ENCODE measurements at places on chromosomes 3 and 15. TPM values are rescaled to one million over a fixed set of nuclear protein-coding genes. Genes with fewer than 3 reads are reported as not detected.

Gene AGBL1
- total RNA-seq: not detected

Gene BDH1
- 62.8 TPM for total RNA-seq

Gene LSMEM2
- 0.95 TPM for total RNA-seq

DNA sequence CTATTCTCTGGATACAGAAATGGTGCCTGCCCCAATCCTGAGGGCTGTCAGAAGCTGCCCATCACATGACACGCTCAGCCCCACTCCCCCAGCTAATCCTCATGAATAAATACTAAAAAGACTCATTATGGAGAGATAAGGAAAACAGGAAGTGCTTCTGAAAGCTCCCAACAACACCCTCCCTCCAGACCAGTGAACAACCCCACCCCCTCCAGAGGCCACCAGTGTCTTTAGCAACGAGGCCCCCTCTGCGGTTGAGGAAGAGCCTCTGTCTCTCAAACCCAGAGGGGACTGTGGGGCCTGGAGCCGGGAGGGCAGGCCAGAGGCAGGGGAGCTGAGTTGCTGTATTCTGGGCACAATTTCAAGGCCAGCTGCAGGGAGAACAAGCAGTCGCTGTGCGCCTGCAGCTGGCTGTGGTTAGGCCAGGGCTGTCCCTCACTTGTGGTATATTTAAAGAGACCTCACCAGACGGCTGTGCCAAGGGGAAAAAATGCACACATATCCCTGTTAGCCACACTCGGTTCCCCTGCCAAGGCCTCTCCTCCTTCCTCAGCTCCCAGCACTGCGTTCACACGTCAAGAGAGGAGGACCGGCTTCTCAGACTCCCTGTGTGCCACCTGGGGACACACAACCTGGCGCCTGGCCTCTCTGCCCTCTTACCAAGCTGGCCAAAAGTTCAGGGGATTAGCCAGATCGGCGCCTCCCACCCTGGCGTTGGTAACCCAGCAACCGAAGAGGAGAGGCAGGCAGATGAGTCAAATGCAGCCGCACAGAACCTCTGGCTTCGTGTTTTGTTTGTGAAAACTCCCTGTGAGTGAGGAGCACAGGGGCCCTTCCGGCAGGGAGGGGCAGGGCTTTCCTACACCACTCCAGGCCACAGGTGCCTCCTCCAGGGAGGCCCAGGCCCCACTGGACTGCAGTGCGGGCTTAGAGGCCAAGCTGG, 101.2 kb upstream of the ETV5 start:
- DNase-seq: peak; percentile 28

DNA sequence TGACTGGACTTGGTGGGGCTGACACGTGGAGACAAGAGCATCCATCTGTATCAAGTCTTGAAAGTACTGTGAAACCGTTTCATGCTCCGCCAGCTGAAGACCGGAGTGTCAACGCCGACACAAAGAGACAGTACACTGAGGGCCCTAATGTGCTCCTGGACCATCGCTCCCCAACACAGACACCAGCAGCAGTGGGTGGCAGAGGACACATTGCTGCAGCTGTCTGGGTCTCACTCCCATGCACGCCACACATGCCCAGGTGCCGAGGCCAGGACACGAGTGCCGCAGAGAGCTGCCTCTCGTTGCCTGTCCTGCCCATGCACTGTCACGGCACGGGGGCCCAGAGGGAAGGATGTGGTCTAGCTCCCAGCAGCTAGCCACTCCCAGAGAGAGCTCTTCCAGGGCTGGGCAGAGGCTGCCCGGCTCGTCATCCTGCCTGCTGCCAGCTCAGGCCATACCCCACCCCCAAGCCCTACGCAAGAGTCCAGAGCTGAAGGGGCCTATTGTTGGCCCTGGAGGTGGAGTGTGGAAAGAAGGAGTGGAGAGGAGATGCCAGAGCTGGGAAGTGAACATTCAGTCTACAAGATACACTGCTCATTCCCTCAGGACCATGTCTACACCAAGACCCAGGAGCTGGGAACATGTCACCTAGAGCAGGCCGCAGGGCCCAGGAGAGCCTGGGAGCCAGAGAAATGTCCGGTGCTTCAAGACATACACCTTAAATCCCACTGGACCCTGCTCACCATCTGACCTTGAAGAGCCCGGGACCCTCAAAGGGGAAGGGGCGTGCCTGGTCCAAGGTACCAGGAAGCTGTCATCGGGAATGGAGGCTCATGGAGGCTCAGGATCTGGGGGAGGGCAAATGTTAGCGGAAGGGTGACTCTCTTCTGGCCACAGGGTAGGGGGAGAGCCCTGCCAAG, 7.7 kb downstream of the TNK2 start:
- peak; percentile 44 for DNase-seq

- DNase-seq: peak; percentile 47
These were observed 410 bp downstream of the LRRC49 start for GRCh38 chr15:70892912-70893560.

- no peak for DNase-seq
These were observed 37.6 kb upstream of the WDR49 start for GRCh38 chr3:167691366-167691765.

DNA sequence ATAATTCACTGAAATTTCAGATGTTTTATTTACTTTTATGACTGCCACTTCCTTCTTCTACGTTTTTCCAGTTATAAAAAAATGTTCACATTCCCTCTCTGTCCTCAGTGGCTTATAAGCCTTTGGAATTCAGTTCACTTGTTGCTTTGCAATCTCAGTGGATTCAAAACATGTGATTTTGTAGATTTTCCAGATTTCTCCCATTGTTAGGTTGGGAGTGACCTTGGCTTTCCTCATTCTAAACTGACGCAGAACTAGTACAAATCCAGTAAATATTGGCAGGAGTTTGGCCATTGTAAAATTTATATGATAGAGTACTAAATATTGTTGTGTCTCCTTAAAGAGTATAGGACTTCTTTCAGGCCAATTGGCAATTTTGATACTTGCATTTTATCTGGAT, 812.3 kb upstream of the ROBO1 start:
- DNase-seq: no peak

Gene GPR62
- 0.55 TPM for total RNA-seq

Gene NR2F2
- total RNA-seq: 288 TPM

DNA sequence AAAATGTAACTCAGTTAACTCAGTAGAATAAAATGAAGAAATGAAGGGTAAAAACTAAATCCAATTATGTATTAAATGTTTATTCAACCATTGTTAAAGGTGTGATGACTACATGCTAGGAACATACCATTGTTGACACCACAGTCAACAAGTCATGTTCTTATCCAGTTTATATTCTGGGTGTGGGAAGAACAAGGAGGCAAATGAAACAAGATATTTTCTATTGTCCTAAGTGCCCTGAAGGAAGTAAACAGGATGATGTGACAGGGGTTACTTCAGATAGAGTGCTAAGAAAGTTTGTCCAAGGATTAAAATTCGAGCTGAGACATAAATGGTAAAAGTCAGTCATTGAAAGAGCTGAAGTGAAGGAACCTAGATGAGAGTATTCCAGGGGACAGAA, 13.1 kb downstream of the AP3S2 start:
- no peak for DNase-seq

DNA sequence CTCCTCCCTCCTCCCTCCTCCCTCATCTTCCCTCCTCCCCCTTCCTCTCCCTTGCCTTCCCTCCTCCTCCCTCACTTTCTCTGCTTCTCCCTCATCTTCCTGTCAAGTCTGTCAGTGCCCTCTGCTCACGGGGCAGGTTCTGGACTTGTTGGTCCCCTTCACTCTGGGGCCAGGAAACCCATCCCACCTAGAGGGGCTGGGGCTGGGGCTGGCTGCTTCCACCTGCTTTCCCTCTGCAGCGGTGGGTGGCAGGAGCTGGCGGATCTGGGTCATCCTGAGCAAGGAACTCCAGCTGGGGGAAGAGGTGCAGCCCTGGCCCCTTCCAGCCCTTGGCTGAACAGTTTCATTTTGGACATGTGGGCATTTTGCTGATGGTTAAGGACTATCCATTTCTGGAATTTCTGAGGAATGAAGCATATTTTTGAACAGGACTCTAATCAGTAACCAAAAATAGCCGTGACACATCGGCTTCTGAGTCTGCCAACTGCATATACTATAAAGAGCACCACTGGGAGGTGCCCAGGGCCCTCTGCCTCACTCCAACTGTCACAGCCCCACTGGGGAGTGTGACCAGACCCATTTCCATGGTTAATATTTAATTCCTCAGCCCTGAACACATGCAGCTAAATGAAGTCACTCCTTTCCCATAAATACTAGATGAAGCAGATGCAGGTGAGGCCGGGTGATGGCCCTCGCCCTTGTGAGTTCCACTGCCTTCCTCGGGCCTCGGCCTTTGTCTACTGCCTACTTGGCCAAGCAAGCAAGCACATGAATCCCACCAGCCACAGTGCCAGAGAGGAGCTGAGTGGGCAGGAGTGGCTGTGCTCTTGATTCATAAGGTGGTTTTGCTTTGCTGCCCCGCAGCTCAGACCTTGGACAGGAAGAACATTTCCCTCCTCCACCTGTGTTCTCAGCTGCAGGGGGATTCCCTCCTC, 39.8 kb downstream of the CHDH start:
- peak; percentile 25 for DNase-seq

Gene SPATA12
- total RNA-seq: 0.43 TPM

Gene APOD
- 51.8 TPM for total RNA-seq

Gene CCDC54
- not detected for total RNA-seq

GRCh38 chr15:73946795-73947370, 20.6 kb downstream of the LOXL1 start:
- no peak for DNase-seq

DNA sequence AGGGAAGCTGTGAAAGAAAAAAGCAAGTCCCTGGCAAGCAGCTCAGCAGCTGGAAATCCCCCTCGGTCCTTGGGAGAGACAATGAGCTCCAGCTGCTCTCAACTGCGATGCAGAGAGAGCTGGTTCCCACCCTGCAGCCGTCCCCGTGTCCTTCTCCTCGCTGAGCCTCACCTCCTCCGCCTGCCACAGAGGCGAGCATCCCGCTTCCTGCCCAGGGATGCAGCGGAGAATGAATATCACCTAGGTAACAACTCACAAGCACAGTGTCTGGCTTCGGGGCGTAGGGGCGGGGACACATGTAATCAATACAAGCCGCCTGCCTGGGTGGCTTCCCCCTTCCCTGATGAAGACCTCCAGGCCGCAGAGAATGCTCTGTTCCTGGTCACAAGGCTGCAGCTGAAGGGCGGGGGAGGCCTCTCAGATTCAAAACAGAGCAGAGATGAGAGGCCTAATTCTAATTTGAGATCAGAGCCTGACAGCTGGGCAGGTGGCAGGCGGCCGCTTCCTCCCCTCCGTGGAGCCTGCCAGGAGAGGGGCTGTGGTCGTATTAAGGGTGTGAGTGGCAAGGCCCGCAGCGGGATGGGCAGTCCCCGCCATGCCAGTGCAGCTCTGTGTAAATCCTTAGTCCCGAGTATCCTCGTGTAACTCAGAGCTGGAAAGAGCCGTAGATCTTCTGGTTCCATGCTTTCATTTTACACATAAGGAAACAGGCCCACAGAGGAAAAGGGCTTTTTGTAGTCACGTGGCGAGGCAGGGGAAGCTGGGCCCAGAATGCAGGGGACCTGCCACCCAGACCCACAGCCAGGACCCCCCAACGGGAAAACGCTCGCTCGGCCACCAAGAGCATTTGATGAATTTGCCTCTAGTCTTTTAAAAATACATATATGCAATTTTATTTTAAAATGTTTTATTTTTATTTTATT, 24.3 kb downstream of the ZDHHC19 start:
- DNase-seq: no peak

- DNase-seq: no peak
These were observed 500.7 kb downstream of the OCA2 start for GRCh38 chr15:27598251-27599009.

DNA sequence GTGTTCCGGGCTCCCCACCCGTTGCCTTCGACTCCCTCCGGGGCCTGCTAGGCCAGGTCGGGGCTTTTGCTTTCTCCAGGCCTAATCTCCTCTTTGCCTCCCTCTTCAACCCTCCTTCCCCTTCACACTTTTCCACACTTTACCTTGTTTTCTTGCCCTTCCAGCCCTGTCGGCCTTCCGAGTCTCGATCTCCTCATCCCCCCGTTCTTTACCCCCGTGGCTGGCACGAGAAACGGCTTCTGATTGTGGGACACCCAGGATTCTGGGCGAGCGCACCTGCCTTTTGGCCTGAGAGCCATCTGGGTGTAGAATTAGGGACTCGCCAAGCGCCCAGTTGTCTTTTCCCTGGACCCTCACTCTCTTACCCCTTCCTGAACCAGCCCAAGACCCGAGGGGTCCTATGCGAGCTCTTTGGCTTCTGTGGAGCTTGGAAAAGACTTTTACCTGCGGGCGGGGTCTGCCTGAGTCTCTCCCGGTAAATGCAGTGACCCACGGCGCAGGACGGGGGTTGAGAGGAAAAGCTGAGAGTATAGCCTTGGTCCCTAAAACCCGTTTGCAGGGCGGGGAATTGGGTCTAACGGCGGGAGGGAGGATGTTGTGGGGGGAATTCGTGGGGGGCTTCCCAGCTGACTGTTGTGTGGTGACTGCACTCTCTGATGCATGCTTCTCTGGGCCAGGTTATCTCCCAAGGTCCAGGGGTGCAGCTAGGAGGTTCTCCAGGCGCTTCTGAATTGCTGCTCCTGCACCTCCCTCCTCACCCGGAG, 5.5 kb upstream of the ONECUT1 start:
- DNase-seq: no peak

- DNase-seq: no peak
These were observed 799.8 kb downstream of the NSUN3 start for GRCh38 chr3:94862703-94863102.
